ENCODE measurements at places on chromosomes 16 and 17. TPM values are rescaled to one million over a fixed set of nuclear protein-coding genes. Genes with fewer than 3 reads are reported as not detected.

The SLC12A3 gene
- not detected for total RNA-seq

The SLC5A2 gene
- 0.81 TPM for total RNA-seq

The CD300E gene
- total RNA-seq: 0.12 TPM

- DNase-seq: no peak
Measured at GRCh38 chr16:28542646-28543045, 3.9 kb upstream of the NUPR1 start.

DNA sequence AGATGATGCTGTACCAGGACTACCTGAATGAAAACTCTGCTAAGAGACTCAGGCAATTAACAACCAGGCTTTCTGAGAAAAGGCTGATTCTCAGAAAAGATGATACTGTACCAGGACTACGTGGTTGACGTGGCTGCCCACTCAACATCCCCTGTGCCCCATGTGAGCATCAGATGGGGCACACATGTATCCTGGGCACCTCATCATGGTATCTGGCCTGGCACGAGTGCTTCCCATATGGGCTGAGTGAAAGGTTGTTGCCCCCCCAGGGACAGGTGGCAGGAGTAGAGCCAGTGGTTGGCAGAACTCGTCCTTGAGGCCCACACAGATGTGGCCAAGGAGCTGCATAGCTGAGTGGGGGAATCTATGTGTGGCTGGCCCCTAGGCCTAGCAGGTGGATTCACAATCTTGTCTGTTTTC is 3.5 kb upstream of the CES4A start:
- no peak for DNase-seq

DNA sequence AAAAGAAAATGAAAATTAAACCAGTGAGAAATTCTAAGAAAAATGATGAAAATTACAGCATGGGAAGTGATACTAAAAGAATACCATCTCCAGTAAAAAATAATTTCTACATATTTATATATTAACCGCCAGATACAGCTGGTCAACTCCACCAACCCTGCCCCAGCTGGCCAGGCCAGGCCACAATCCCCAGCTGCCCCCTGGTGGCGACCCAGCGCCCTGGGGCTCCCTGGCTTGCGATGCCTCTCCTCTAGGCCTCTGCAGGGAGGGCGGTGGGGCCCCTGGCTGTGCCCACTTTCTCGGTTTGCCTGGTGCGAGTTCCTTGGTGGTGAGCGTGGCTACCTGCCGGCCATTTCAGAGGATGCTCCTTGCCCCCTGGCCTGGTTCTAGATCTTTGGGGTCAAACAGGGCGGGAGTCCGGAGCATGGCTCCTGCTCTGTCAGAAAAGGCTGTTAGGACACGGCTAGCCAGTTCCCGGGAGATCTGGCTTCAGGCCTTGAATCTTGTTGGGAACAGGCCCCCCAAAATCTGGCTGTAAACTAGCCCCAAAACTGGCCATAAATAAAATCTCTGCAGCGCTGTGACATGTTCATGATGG is 14.5 kb downstream of the GLIS2 start:
- DNase-seq: peak; percentile 88

DNA sequence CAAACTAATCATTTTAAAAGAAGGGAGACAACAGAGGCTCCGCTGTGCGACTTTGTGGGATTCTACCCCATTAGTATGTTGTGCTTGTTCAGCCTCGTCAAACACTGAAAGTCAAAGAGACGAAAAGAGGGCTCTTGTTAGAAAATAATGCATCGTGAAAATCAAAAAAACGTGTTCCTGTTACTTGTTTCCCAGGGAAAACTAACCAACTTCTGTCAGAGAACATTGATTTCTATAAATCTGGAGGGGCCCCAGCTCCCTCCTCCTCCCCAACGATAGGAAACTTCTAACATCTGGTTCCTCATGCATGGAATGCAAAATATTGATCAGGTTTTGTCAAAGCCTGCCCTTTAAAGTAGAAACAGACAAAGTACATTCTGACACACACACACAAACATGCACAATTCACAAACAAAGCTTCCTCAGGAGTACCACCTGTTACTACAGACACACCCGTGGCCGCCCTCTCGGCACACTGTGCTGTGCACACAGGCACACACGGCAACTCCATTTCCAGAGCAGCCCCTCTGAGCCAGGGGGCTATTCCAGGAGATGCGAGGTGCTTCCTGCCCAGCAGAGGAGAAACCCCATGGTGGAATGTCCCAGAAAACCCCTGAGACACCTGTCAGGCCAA is 151.3 kb downstream of the ZFHX3 start:
- no peak for DNase-seq

DNA sequence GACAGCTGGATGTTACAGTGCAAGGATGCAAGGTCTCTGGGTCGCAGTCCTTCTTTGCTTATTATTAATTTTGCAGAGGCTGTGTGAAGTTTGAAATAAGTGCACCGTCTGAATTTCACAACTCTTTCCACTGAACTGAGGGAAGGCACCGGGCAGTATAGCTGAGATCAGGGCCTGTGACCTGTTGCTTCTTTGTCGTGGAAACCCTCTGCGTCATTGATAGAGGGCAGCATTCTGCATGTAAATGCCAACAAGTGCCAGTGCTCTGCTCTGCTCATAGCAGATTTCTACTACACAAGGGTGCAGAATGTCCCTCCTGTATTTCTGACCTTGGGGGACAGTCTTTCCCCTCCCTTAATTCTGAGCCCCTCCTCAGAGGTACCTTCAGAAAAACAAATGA is 26.0 kb downstream of the CD300LF start:
- no peak for DNase-seq

GRCh38 chr16:21650521-21650920 is 1.9 kb downstream of the IGSF6 start:
- DNase-seq: no peak

DNA sequence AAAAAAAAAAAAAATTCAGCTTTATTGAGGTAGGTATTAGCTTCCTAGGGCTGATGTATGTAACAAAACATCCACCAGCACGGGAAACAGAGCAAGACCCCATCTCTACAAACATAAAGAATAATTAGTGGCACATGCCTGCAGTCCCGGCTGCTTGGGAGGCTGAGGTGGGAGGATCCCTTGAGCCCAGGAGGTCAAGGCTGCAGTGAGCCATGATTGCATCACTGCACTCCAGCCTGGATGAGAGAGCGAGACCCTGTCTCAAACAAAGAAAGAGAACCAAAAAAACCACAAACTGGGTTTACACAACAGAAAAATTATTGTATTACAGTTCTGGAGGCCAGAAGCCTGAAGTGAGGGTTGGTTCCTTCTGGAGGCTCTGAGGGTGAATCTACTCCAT is 4.0 kb upstream of the MMP25 start:
- DNase-seq: no peak

- DNase-seq: no peak
Measured at GRCh38 chr17:2943981-2944380, 119.4 kb downstream of the OR1D5 start.

- DNase-seq: no peak
Measured at GRCh38 chr16:12386192-12386591, 409.7 kb downstream of the SNX29 start.

- DNase-seq: no peak
Measured at GRCh38 chr16:73062743-73063733, 15.1 kb upstream of the ZFHX3 start.

GRCh38 chr17:41687828-41688640 is 651 bp upstream of the EIF1 start:
- DNase-seq: peak; percentile 71
